ENCODE measurements at places on chromosomes 7 and 10. TPM values are rescaled to one million over a fixed set of nuclear protein-coding genes. Genes with fewer than 3 reads are reported as not detected.

The ATRNL1 gene
- 5.4 TPM for total RNA-seq

The SIRT1 gene
- total RNA-seq = 8.1 TPM

The PIK3CG gene
- total RNA-seq = not detected

The TMEM176B gene
- not detected for total RNA-seq

The TMEM236 gene
- not detected for total RNA-seq

The OSBPL3 gene
- total RNA-seq = 15.4 TPM

The CCL24 gene
- not detected for total RNA-seq

The LIPJ gene
- total RNA-seq = not detected

The LIPN gene
- total RNA-seq = not detected

The PRTFDC1 gene
- 15.3 TPM for total RNA-seq

The DYNC1I1 gene
- total RNA-seq = 4.4 TPM

The FGFR2 gene
- 2.1 TPM for total RNA-seq

The PTPN20 gene
- not detected for total RNA-seq

The ICA1 gene
- not detected for total RNA-seq

The CYP3A4 gene
- total RNA-seq = 0.05 TPM

The STEAP4 gene
- total RNA-seq = 0.02 TPM

The PAPOLB gene
- not detected for total RNA-seq

The ARMC3 gene
- total RNA-seq = not detected

The ANKRD30A gene
- total RNA-seq = not detected

The PAX2 gene
- not detected for total RNA-seq

The IFIT1 gene
- total RNA-seq = 788 TPM

The SH3PXD2A gene
- 1.7 TPM for total RNA-seq

The NPY4R gene
- 2.9 TPM for total RNA-seq

The NIPSNAP2 gene
- total RNA-seq = 65.8 TPM

The NRF1 gene
- total RNA-seq = 13.3 TPM

The ANXA8 gene
- total RNA-seq = 0.54 TPM

The GPNMB gene
- 11.3 TPM for total RNA-seq

The LEP gene
- not detected for total RNA-seq

The GDF2 gene
- total RNA-seq = not detected

The ARL5B gene
- total RNA-seq = 8.7 TPM

Data from M059J (cell line).